ENCODE measurements at places on chromosomes 3 and 15.
A peak's percentile ranks its signal among the peaks of the same experiment; 100 is the strongest.

GRCh38 chr15:36595611-36596010 is 16.2 kb downstream of the CDIN1 start:
- DNase-seq, result no peak

DNA sequence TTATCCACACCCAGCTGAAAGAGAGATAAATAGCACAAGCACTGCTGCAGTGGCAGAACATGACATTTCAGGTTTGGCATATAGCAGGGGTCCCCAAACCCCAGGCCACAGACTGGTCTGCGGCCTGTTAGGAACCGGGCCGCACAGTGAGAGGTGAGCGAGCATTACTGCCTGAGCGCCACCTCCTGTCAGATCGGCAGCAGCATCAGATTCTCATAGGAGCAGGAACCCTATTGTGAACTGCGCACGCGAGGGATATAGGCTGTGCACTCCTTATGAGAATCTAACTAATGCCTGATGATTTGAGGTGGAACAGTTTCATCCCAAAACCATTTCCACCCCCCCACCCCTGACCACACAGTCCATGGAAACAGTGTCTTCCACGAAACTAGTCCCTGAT is 54.6 kb downstream of the CCR4 start:
- no peak for DNase-seq

- DNase-seq, result no peak
These were observed 30.1 kb downstream of the SH3GL3 start for GRCh38 chr15:83477172-83477807.

DNA sequence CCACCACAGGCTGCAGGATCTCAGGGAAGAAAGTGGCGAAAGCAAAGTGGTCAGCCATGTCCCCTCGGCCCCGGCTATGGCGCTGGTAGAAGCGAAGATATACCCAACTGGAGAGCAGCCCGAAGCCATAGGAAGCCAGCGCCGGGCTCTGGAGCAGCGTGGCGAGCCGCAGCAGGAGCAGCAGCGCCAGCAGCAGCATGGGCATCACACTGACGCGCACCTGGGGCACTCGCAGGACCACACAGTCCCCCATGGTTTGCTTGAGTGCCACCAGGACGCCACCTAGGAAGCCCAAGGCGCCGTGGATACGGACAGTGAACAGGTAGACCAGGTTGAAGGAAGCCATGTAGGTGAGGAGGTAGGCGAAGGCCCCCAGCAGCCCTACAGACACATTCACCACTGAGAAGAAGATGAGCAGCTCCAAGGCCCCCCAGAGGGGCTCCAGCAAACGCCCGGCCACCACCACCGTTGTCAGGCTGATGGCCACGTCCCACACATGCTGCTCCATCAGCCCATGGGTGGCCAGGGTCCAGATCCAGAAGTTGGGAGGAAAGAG is 888 bp downstream of the TMEM115 start:
- no peak for DNase-seq

- no peak for DNase-seq
These were observed 38.2 kb downstream of the TPM1 start for GRCh38 chr15:63080634-63081250.

GRCh38 chr3:100384733-100385525 is 16.0 kb downstream of the TOMM70 start:
- DNase-seq, result no peak

DNA sequence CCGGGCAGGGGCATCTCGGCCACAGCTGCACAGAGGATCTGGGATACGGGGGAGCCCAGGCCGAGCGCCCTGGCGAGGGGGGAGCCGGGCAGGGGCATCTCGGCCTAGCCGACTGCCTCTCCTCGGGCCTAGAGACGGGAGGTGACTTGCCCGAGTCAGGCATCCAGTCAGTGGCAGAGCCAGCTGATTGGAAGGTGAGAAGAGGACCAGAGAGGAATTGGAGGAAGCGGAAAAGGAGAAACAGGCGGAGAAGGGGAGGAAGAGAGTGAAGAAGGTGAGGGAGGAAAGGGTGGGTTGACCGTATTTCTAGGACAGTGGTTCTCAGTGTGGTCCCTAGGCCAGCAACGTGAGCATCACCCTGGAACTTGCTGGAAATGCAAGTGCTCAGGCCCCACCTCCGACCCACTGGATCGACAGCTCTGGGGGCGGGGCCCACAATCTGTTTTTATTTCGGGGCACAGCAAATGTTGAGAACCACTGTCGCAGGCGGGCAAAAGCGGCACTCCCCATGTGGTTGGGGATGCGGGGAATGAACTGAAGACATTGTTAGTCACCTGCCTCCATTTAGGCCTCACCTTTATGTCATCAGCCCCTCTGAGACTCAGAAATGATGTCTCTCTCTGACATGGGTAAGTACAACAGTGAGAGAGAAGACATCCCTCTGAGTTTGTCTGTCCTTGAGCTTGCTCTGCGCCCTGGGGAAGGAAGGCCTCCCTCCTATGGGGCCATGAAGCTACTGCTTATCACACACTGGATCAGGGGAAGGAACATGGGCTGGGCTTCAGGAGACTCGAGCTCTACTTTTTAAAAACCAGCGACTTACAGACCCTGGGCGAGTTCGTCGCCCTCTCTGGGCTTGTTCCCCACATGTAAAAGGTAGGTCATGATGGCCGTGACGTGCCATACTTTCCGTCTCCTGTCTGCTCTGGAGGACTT is 1.0 kb upstream of the MELTF start:
- DNase-seq, result no peak

- no peak for DNase-seq
These were observed 43.2 kb downstream of the EIF3J start for GRCh38 chr15:44580105-44580504.

DNA sequence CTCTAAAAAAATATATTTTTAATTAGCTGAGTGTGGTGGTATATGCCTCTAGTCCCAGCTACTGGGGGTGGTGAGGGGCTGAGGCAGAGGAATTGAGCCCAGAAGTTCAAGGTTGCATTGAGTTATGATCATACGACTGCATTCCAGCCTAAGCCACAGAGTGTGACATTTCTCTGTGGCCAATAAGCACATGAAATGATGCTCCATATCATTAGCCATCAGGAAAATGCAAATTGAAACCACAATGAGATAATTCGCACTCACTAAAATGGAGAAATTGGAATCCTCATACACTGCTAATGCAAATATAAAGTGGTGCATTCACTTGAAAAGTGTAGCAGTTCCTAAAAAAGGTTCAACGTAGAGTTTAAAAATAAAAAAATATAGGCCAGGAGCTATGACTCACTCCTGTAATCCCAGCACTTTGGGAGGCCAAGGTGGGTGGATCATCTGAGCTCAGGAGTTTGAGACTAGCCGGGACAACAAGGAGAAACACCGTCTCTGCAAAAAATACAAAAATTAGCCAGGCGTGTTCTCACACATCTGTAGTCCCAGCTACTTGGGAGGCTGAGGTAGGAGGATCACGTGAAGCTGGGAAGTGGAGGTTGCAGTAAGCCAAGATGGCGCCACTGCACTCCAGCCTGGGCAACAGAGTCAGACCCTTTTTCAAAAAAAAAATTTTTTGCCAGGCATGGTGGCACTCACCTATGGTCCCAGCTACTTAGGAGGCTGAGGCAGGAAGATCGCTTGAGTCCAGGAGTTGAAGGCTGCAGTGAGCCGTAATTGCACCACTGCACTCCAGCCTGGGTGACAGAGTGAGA is 35.2 kb downstream of the IFT122 start:
- DNase-seq, result no peak

DNA sequence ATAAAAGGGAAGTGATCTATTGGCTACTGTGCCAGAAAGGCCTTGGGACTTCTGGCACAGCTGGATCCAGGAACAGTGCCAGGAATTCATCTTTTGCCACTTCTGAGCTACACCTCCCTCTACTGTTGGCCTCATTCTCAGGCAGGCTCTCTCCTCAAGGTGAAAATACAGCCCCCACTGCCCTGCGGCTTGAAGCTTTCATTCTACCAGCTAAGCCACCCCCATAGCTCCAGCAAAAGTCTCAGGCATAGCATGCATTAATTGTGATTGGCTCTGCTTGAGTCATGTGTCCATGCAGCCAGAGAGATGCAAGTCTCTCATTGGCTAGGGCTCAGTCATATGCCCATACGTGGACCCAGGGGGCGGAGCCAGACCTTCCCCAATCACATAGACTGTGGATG is 142.4 kb downstream of the TPRA1 start:
- DNase-seq, result peak; percentile 62

DNA sequence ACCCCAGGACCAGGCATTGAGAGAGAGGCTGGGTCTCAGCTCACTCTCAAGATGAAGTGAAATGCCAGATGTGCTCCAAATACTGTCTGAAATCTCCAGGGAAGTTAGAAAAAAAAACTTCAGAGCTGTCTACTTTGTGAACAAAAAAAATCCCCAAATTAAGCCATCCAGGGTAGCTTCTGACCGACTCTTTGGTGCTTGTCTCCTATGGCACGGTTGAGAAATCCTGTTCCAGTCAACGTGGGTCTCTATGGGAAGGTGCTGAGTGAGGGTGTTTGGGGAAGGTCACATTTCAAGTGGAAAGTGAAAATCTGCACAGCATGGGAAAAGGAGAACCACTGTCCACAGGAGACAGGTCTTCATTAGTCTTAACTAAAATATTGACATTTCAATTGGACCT is 322.5 kb upstream of the CFAP20DC start:
- no peak for DNase-seq

- no peak for DNase-seq
These were observed 1.1 kb downstream of the NFKBIZ start for GRCh38 chr3:101850246-101851051.

GRCh38 chr3:2850701-2851100 is 259.5 kb downstream of the IL5RA start:
- DNase-seq, result no peak

- DNase-seq, result no peak
These were observed 363.6 kb downstream of the NR2F2 start for GRCh38 chr15:96693990-96694517.

DNA sequence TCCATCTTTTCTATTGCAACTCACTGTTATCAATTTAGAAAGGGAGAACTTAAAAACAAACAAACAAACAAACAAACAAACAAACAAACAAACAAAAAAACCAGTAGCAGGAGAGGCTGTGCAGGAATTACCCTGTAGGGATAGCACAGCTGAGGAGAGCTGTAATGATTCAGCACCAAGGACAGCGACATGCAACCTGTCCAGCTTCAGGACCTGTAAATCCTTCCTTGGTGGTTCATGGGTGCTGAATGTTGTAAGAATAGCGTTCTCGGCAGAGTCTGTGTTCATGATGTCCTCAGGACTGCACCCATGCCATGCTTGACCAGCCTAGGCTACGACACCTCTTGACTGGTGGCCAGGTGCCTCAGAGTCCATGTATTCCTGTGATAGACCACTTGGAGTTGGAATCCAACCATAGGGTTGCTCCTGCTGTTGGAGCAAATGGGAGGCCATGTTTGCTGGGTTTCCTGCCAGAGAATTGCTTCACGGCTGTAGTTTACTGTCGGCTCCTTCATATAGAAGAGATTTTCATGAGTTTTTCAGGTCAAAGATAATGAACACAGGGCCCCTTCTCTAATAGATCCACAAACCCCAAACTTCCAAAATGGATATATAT is 65.9 kb downstream of the CACNA2D3 start:
- no peak for DNase-seq

- no peak for DNase-seq
These were observed 31.5 kb upstream of the IMPG2 start for GRCh38 chr3:101351829-101352228.

- DNase-seq, result no peak
These were observed 157.4 kb upstream of the PFN2 start for GRCh38 chr3:150128126-150128525.

GRCh38 chr3:172716476-172716875 is 5.6 kb upstream of the NCEH1 start:
- DNase-seq, result no peak

All from suprapubic skin (tissue), 4 donors.